Stimulated activated CD8-positive, alpha-beta memory T cell treated with anti-CD3 and anti-CD28 coated beads, Interleukin-7, amount 100 ng/mL, for 1 hour (primary cell): ENCODE measurements at places on chromosomes 12 and 14.

DNA sequence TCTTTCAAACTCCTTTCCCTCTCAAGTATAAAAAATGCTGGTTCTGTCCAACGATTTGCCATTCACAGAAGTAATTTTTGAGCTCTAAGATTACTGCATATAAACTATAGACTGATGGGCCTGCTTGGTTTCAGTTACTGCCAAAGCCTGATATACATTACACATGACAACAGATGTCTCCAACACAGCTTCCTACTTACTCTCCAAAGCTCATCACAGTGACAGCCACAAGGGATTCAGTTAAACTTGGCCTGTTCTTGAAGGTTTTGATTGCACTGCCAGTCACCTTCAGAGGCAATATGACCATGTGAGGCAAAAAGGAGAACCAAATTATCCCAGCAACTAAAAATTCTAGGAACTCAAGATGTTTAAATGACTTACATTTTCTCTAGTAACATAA is 30.1 kb downstream of the STXBP6 start:
- no peak for DNase-seq

- DNase-seq = no peak
Observed at GRCh38 chr12:30985814-30986452, 59.4 kb downstream of the TSPAN11 start.

DNA sequence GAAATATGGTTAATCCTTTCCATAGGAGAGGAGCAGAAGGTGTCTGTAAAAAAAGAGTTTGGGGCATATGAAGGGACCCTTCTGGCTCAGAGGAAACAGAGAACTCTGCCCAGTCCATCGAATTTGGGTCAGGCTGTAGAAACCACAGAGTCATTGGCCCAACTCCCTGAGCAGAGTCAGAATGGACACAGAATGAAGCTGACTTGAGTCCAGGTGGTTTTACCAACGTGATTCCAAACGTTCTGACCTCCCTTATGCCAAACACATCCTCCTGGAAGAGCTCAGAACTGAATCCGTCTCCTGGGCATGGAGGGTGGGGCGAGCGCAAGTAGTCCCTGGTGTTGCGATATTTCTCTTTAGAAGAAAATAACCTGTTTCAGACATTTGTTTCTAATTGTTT is 138.8 kb downstream of the DAD1 start:
- no peak for DNase-seq

DNA sequence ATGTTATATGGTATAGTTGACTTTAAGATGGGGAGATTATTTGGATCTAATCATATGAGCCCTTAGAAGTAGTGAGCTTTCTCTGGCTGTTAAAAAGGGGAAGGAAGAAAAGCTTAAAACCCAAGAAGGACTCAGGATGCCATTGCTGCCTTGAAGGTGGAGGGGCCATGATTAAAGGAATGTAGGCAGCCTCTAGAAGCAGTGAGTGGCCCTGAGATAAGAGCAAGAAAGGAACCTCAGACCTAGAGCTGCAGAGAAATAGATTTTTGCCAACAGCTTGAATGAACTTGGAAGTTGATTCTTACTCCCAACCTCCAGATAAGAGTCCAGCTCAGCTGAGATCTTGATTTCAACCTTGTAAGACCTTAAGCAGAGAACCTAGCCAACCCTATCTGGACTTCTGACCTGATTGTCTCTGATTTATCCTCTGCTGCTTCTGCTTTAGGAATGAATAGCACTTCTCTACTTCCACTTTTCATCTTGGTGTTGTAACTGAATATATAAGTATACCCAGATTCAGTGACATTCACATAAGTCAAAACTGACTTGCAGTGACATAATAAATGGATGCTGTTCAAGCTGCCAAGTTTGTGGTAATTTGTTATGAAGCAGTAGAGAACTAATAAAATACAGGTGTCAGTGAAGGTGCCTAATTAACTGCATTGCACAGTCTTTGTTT is 33.5 kb downstream of the RAD51B start:
- no peak for DNase-seq

- no peak for DNase-seq
Observed at GRCh38 chr12:53726946-53727309, 324 bp downstream of the CALCOCO1 start.

DNA sequence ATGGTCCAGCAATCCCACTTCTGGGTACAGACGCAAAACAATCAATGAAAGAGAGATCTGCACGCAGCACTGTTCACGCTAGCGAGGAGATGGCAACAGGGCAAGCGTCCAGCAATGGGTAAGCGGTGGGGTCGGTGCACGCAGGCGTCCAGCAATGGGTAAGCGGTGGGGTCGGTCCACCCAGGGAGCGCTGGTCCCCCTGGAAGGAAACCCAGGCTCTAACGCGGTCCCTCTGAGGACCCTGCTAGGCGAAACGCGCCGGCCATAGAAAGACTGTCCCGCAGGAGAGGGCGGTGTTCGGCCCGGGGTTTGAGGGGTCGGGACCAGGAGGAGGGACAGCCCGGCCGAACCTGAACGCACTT is 618 bp upstream of the PGAM5 start:
- DNase-seq = no peak

- no peak for DNase-seq
Observed at GRCh38 chr12:13220838-13221237, 24.3 kb downstream of the EMP1 start.

DNA sequence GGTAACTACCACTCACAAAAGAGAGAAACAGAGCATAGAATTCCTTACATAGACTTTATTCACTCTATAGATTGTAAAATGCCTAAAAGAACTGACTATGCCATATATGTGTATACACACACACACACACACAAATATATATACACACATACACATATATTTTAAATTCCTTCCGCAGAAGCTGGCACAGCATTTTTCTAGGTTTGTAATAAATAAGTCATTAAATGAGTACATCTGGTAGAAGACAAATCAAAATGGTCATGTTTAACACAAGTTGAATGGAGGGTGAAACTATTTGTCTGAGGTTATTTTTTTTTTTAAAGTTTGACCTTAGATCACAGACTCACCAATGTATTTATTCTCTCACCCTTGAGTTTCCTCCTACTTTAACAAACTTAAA is 58.2 kb downstream of the CCER1 start:
- no peak for DNase-seq

- DNase-seq = no peak
Observed at GRCh38 chr14:70893858-70894291, 13.4 kb upstream of the PCNX1 start.

DNA sequence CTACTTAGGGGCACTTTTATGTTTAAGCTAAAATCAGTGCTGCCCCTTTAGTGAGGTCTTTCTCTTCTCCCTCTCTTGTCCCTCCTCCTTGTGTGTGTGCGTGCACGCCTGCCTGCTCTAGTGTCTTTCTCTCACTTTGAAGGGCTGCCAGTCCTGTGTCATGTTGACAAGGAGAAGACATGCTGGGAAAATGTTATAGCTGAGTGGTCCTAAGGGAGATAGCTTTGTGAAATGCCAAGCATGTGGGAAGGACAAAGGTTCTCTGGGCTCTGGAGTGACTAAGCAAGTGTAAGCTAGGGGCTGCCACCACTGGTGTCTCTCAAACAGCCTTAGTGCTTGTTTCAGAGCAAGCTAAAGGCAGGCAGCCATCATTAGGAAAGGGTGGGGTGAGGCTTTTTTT is 108.4 kb downstream of the EMP1 start:
- DNase-seq = no peak

- DNase-seq = no peak
Observed at GRCh38 chr14:33842299-33842698, 108.6 kb downstream of the EGLN3 start.

DNA sequence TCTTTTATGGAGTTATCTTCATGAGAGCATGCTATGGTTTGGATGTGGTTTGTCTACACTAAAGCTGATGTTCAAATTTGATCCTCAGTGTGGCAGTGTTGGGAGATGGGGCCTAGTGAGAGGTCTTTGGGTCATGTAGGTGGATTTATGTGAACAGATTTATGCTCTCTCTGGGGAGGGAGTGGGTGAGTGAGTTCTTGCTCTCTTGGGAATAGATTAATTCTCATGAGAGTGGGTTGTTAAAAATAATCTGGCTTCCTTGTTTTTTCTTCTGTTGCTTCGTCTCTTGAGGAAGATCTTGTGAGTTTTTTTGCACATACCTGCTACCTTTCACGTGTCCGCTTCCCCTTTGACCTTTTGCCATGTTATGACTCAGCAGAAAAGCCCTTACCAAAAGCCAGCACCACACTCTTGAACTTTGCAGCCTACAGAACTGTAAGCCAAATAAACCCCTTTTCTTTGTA is 20.5 kb downstream of the DERA start:
- no peak for DNase-seq

- no peak for DNase-seq
Observed at GRCh38 chr14:73312687-73313086, 75.4 kb downstream of the PAPLN start.

DNA sequence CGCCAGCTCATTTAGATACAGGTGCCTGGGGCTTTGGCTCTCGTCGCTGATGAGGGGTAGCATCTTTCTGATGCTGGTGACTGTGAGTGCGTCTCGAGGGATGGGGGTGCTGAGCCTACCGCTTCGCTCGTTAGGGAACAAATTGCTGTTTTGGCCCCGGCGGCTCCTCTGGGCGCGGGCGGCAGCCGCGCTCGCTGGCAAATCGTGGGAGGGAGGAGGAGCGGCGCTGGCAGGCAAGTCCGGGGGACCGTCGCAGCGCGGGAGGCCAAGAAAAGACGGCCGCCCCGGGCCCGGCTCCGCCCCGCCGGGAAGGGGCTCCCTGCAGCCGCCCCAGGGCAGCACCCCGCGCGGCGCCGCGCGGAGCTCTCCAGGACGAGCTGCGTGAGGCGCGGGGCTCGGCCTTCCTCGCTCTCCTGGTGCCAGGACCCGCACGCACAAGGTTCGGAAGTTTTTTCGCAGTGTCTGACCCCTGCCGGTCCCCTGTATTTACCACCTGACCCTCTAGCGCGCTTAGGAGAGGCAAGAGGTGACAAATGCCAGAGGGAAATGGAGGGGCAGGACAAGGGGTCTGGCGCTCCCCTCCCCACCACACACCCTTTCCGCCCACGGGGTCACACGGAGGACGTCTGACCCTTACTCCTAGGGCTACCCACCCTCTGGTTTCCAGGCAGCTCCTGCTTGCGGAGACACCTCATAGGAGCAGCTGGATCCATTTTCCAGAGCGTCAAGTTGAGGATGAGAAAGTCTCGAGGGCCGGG is 899 bp upstream of the KCNH3 start:
- DNase-seq = no peak

DNA sequence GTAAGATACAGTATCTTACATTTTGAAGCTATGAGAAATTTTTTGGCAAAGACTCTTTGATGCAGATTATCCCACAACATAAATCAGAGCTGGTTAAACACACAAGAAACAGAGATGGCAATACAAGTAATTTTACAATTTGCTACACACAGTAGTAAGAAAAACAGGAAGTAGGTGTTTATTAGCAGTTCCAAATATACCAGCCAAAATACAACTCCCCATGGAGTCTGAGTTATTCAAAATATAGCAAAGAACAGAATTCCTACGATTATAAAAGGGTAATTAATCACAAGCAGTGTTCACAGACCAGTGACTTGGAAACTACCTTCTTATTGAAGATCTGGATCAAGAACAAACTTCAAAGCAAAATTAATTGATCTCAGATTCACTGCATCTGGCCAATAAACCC is 83.9 kb downstream of the BMP4 start:
- DNase-seq = no peak

GRCh38 chr12:84276215-84276614 is 636.4 kb downstream of the SLC6A15 start:
- no peak for DNase-seq

- DNase-seq = no peak
Observed at GRCh38 chr14:72451054-72451972, 442.6 kb downstream of the DPF3 start.

DNA sequence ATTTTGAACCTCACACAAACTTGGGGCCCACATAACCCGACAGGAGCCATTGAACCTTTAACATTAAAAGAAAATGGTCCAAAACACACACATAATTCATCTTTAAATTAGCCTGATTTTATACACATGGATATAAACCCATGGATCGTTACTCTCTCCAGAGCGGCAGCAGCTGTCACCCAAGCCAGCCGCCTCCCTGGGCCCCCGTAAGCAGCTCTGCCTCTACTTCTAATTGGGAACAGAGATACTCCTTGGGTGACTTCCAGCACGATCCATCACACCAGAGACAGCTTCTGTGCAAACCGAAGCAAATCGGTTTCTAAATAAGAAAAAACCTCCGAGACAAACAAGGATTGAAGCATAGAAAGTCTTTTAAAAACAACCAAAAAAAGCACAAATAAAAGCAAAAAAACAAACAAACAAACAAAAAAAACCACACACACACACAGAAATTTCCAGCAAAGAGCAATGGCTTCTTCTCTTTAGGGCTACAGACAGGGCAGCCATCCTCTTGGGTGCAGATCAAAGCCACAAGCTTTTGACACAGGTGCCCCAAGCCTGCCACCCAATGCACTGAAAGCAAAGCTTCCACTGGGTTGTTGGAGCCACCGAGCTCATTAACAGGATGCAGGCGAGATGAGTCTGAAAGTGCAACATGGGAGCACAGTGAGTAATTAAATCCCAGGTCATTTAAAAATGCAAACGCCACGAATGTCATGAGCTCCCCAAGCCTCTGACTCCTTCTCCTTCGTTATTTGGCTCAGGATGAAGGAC is 156.9 kb downstream of the DPF3 start:
- no peak for DNase-seq

DNA sequence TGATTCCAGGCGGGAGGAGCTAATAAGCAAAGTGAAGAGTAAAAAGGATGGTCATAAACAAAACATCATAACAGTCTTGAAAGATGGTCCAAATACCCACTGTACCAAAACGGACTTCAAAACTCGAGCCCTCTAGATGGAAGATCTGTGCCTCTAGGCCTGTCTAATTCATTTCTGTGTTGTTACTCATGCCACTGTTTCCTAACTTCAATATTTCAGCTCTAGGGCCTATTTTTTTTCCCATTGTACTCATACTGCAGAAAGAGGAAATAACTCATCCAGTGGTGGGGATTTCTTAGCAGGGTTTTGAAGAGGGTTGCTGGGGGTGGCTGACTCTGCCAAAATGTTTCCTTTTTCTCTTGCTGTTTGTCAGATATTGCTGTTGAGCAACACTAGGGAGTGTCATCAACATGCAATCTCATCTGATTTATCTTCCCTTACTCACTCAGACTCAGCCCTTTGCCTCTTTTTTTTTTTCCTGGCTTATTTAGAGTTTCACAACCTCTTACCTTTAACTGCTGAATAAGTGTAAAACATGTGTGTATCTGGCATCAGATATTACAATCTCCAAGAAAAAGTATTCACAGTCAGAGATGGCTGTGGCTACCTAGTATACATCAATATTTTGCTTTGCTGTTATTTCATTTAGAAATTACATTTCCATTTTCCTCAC is 189.6 kb downstream of the DUSP6 start:
- no peak for DNase-seq

DNA sequence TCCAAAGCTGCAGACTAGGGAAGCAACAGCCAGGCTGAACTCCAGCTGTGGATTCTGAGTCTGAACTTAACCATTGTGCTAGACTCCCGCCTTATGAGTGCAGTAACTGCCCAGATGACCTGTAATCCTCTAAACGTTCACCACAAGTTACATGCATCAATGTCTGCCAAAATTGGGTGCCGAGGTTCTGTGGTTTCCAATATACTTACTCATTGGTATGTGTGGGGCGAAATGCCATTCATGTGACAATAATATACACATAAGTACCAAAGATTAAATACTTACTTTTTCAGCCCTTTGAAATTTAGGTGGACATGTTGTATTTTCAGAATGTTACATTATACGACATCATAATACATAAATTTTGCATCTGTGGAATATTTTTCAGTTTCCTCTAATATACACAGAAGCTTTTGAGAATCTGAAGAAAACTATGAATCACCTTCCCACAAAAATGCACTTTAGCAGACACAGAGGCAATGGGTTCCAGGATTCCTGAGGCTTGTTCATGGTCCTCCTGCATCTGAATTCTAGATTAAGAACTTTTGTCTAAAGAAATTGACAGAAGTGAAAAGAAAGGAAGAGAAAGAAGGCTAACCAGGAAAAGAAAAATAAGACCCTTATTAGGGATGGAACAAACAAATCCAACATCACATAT is 31.7 kb downstream of the GRIP1 start:
- no peak for DNase-seq
